ENCODE measurements at places on chromosomes 2 and 18.

GRCh38 chr2:68742626-68743415, 8.2 kb downstream of the ARHGAP25 start:
- H3K4me3 ChIP-seq, result no peak overlapping the region
- no peaks in the 10 kb centered on the region for H3K27me3 ChIP-seq
- peak overlapping the region; percentile 11 for H3K27ac ChIP-seq

GRCh38 chr2:70995426-70995729, 705 bp upstream of the TEX261 start:
- peaks cover 18% of the 10 kb centered on the region for H3K4me1 ChIP-seq
- peaks cover 14% of the 10 kb centered on the region for H3K36me3 ChIP-seq
- peak; percentile 37 for DNase-seq
- peak overlapping the region; percentile 84 for H3K4me3 ChIP-seq
- H3K27ac ChIP-seq, result peak overlapping the region; percentile 61

- no peak overlapping the region for H3K27ac ChIP-seq
- H3K36me3 ChIP-seq, result no peaks in the 10 kb centered on the region
- H3K4me1 ChIP-seq, result no peaks in the 10 kb centered on the region
- no peak overlapping the region for H3K4me3 ChIP-seq
- DNase-seq, result no peak
- H3K27me3 ChIP-seq, result no peaks in the 10 kb centered on the region
Measured at GRCh38 chr2:46470114-46470628, 9.2 kb upstream of the TMEM247 start.

GRCh38 chr2:202636213-202636513, 1.4 kb downstream of the FAM117B start:
- H3K4me1 ChIP-seq, result peaks cover 24% of the 10 kb centered on the region
- H3K4me3 ChIP-seq, result peak overlapping the region; percentile 63
- no peaks in the 10 kb centered on the region for H3K36me3 ChIP-seq
- H3K27me3 ChIP-seq, result no peaks in the 10 kb centered on the region

GRCh38 chr2:107027810-107028209, 141.8 kb upstream of the ST6GAL2 start:
- no peak overlapping the region for H3K4me3 ChIP-seq
- H3K4me1 ChIP-seq, result no peaks in the 10 kb centered on the region
- no peak for DNase-seq
- H3K36me3 ChIP-seq, result no peaks in the 10 kb centered on the region

DNA sequence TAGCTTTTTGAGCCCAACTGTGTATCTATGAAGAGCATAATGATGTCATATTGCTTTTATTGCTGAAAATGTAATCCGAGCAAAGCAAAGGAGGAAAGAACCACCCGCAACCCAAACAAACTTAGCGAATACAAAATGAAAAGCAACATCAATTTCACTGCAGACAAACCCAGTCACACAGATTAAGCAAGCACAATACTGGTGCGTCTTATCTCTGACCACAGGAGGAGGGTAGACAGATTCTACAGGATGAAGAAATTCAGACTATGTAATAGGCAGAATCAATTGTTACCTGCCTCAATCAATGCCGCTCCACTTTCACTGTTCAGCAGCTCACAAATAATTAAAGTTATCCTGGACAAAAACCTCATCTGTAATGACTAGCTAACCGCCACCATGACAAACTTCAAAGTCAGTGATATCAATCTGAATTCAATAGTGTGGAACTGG, 115.5 kb upstream of the SP3 start:
- no peaks in the 10 kb centered on the region for H3K27me3 ChIP-seq
- no peak overlapping the region for H3K4me3 ChIP-seq
- H3K36me3 ChIP-seq, result no peaks in the 10 kb centered on the region
- H3K4me1 ChIP-seq, result no peaks in the 10 kb centered on the region
- DNase-seq, result no peak
- H3K27ac ChIP-seq, result no peak overlapping the region

- no peak for DNase-seq
- no peaks in the 10 kb centered on the region for H3K4me1 ChIP-seq
- H3K27ac ChIP-seq, result no peak overlapping the region
- peaks cover 4% of the 10 kb centered on the region for H3K36me3 ChIP-seq
Measured at GRCh38 chr2:25844089-25844488, 34.2 kb downstream of the ASXL2 start.

DNA sequence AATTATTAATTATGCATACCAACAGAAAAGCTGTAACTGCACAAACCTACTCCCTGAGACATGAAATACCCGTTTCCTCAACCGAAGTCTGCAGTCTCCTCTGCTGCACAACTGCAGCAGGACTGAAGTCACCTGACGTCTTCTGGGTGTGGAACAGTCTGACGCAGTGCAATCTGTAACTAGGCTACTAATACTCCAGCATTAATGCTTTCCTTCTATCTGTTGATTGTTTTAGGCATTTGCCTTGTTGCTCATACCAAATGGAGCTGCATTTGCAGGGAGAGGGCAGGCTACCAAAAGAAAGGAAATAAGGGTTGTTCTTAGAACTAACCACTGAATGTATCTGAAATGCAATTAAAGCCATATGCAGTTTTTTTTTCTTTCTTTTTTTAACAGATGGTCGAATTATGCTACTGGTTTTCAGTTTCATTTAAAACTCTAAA, 40.1 kb downstream of the RTN4 start:
- H3K36me3 ChIP-seq, result no peaks in the 10 kb centered on the region
- H3K4me3 ChIP-seq, result peak overlapping the region; percentile 26
- peak; percentile 6 for DNase-seq

GRCh38 chr18:78642296-78642951, 337.2 kb upstream of the SALL3 start:
- no peak overlapping the region for H3K27ac ChIP-seq
- no peak for DNase-seq
- no peaks in the 10 kb centered on the region for H3K36me3 ChIP-seq
- H3K4me1 ChIP-seq, result no peaks in the 10 kb centered on the region
- H3K27me3 ChIP-seq, result no peaks in the 10 kb centered on the region

- H3K36me3 ChIP-seq, result no peaks in the 10 kb centered on the region
- no peak overlapping the region for H3K27ac ChIP-seq
- H3K27me3 ChIP-seq, result no peaks in the 10 kb centered on the region
- DNase-seq, result no peak
Measured at GRCh38 chr2:198702796-198703195, 754.9 kb downstream of the SATB2 start.

DNA sequence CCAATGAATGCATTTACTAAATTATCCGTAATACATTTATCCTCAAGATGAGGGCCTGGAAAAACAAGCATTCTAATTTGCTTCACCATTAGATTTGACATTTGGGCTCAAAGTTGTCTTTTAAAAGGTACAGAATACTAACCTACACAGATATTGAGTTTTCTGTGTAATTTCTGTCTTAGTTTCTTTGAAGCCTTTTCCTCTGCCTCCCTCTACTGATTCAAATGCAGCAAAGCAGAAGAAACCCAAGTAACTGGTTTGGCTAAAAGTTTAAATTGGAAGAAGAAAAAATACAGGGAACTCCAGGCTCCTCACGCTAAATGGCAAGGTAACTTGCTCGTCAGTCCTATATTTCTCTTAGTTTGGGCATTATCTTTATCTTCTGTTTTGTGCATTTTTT, 53.3 kb upstream of the SLC5A7 start:
- H3K27ac ChIP-seq, result no peak overlapping the region
- DNase-seq, result no peak
- no peaks in the 10 kb centered on the region for H3K4me1 ChIP-seq

GRCh38 chr2:160169471-160169870, 30.6 kb downstream of the ITGB6 start:
- H3K36me3 ChIP-seq, result no peaks in the 10 kb centered on the region
- DNase-seq, result no peak
- no peaks in the 10 kb centered on the region for H3K27me3 ChIP-seq
- no peaks in the 10 kb centered on the region for H3K4me1 ChIP-seq
- H3K4me3 ChIP-seq, result no peak overlapping the region

- no peak overlapping the region for H3K4me3 ChIP-seq
- no peaks in the 10 kb centered on the region for H3K27me3 ChIP-seq
- no peak overlapping the region for H3K27ac ChIP-seq
- H3K4me1 ChIP-seq, result no peaks in the 10 kb centered on the region
- no peaks in the 10 kb centered on the region for H3K36me3 ChIP-seq
- DNase-seq, result no peak
Measured at GRCh38 chr2:102166189-102166845, 20.5 kb upstream of the IL1RL2 start.

- H3K27me3 ChIP-seq, result no peaks in the 10 kb centered on the region
- no peak overlapping the region for H3K4me3 ChIP-seq
- no peaks in the 10 kb centered on the region for H3K4me1 ChIP-seq
- H3K36me3 ChIP-seq, result no peaks in the 10 kb centered on the region
- no peak overlapping the region for H3K27ac ChIP-seq
- no peak for DNase-seq
Measured at GRCh38 chr18:69257861-69258458, 142.7 kb upstream of the DOK6 start.

GRCh38 chr2:122516775-122517174, 761.3 kb downstream of the TSN start:
- H3K36me3 ChIP-seq, result no peaks in the 10 kb centered on the region
- no peak overlapping the region for H3K27ac ChIP-seq
- DNase-seq, result no peak
- H3K4me3 ChIP-seq, result no peak overlapping the region
- no peaks in the 10 kb centered on the region for H3K4me1 ChIP-seq

- H3K4me1 ChIP-seq, result no peaks in the 10 kb centered on the region
- no peak overlapping the region for H3K27ac ChIP-seq
- H3K36me3 ChIP-seq, result no peaks in the 10 kb centered on the region
- no peaks in the 10 kb centered on the region for H3K27me3 ChIP-seq
Measured at GRCh38 chr2:237012577-237013267, 73.0 kb upstream of the COPS8 start.

GRCh38 chr18:79571211-79572092, 108.2 kb upstream of the CTDP1 start:
- H3K36me3 ChIP-seq, result no peaks in the 10 kb centered on the region
- H3K4me3 ChIP-seq, result no peak overlapping the region
- H3K4me1 ChIP-seq, result no peaks in the 10 kb centered on the region
- no peaks in the 10 kb centered on the region for H3K27me3 ChIP-seq

GRCh38 chr18:50399582-50399981, 24.7 kb downstream of the SKA1 start:
- no peaks in the 10 kb centered on the region for H3K4me1 ChIP-seq
- H3K27ac ChIP-seq, result no peak overlapping the region
- H3K36me3 ChIP-seq, result no peaks in the 10 kb centered on the region
- no peak for DNase-seq
- H3K4me3 ChIP-seq, result no peak overlapping the region

DNA sequence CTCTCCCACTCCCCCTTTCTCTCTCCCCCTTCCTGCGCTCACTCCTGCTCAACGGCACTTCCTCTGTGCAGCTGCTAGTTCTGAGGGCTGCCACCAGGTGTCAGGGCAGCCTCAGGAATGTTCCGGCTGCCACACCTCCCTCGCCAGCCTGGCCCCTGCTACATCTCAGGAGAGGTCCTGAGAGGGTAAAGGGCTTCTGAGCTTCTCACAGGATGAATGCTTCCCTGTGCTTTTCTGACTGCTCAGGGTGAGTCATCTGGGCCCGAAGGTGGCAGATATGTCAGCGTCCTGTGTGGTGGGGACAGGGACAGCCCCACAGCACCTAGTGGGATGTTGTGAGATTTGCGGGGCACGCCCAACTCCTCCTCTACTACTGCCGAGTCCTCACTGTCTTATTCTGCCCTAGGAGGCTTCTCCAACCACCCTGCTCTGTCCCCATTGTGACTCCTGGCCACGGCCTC, 49.0 kb downstream of the PLEKHB2 start:
- H3K4me1 ChIP-seq, result peaks cover 14% of the 10 kb centered on the region
- H3K4me3 ChIP-seq, result no peak overlapping the region
- H3K27ac ChIP-seq, result no peak overlapping the region
- no peaks in the 10 kb centered on the region for H3K27me3 ChIP-seq

GRCh38 chr2:174606336-174606735, 8.7 kb upstream of the WIPF1 start:
- no peak overlapping the region for H3K4me3 ChIP-seq
- no peaks in the 10 kb centered on the region for H3K36me3 ChIP-seq
- DNase-seq, result no peak
- peak overlapping the region; percentile 38 for H3K27ac ChIP-seq

- H3K4me3 ChIP-seq, result no peak overlapping the region
- peaks cover 3% of the 10 kb centered on the region for H3K27me3 ChIP-seq
- DNase-seq, result no peak
- no peaks in the 10 kb centered on the region for H3K4me1 ChIP-seq
Measured at GRCh38 chr2:235829726-235830125, 335.9 kb downstream of the AGAP1 start.

DNA sequence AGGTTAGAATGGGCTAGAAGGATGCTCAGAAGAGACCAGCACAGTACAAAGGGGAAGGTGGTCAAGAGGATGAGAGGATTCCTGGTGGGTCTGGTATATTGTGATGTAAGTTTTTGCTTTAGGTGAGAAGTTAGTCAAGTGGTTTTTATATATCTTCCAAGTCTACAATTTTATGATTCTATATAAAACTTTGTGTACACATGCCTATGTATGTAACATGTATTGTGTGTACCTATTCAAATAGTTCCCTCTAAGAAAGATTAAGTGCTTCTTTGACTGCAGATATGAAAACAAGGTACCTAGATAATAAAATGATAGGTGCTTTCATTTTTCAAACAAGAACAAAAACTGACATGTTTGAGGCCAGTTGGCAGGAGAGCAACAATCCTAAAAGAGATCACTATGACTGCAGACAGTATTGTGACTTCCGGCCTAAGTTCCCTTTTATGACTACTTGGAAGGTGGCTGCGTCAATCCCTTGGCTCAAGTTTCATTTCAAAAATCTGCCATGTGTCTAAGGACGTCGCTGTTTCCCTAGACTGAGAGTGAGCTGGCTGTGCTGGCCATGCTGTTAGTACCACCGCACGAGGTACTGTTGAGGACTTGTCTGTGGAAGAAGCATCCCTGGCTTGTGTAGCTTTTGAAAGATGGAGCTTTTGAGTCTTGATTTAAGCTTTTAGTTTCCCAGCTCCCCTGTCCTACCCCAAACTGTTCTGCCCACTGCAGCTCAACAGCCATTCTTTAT, 123.1 kb downstream of the PRPF40A start:
- no peaks in the 10 kb centered on the region for H3K27me3 ChIP-seq
- H3K4me3 ChIP-seq, result no peak overlapping the region
- H3K4me1 ChIP-seq, result no peaks in the 10 kb centered on the region

- no peaks in the 10 kb centered on the region for H3K27me3 ChIP-seq
- H3K4me1 ChIP-seq, result no peaks in the 10 kb centered on the region
- DNase-seq, result no peak
- no peak overlapping the region for H3K4me3 ChIP-seq
- H3K36me3 ChIP-seq, result no peaks in the 10 kb centered on the region
Measured at GRCh38 chr2:158142165-158142564, 40.5 kb downstream of the UPP2 start.

DNA sequence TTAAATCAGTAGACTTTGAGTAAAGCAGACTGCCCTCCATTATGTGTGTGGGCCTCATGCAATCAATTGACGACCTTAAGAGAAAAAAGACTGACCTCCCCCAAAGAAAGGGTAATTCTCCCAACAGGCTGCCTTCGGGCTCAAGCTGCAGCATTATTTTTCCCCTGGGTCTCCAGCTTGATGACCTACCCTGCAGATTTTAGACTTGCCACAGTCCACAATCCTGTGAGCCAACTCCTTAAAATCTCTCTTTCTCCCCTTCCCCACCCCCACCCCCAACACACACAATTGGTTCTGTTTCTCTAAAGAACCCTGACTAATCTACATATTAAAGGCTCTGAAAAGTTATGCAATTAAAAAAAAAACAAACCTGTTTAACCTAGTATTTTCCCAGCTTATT, 89.4 kb downstream of the RNF152 start:
- no peaks in the 10 kb centered on the region for H3K27me3 ChIP-seq
- no peak for DNase-seq
- H3K4me1 ChIP-seq, result no peaks in the 10 kb centered on the region
- no peak overlapping the region for H3K4me3 ChIP-seq
- no peak overlapping the region for H3K27ac ChIP-seq
